T-helper 1 cell (primary cell): ENCODE measurements at places on chromosomes 16 and 17.

DNA sequence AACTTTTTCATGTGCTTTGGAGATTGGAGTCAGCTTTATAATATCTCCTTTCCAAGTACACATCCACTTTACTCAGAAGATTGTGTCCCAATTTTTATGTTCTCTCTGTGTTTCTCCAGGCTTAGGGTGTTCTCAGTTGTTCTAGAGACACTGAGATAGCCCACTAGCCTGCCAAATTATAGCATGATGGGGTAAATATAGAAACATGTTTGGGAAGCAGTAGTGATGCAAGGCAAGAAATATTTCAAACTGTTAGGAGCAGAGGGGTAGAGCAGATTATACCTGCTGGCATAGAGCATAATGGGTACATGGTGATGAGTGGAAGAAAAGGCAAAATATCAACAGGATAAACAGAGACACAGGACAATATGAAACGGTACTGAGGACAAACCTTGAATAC lies 12.4 kb downstream of the SLFN11 start:
- no peak for DNase-seq

GRCh38 chr17:80303824-80304223 lies 43.2 kb downstream of the RNF213 start:
- no peak for DNase-seq

DNA sequence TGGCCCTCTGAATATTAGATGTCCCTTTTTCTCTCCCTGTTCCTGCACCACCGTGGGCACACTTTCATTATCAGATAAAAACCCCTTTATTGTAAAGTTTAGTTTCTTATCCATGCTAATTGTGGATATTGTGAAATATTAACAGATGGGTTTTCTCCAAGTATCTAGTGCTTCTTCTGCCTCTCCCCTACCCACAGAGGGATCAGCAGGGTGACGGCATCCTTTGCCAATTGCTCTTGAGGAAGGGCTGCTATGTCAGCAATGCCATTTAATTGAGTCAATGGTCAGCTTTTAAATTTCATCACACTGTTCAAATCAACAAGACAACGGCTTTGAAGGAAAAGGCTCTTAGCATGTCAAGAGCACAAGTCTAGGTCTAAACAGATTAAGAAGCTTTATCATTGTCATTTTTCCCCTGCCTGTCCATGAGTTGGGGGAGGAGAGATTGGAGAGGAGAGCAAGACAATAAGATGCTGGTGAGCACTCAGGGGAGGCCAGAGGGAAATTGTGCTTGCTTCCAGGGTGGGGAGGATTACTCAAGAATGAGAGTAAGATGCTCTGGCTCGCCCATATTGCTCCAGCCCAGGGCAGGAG lies 443.0 kb upstream of the CCL2 start:
- no peak for DNase-seq

DNA sequence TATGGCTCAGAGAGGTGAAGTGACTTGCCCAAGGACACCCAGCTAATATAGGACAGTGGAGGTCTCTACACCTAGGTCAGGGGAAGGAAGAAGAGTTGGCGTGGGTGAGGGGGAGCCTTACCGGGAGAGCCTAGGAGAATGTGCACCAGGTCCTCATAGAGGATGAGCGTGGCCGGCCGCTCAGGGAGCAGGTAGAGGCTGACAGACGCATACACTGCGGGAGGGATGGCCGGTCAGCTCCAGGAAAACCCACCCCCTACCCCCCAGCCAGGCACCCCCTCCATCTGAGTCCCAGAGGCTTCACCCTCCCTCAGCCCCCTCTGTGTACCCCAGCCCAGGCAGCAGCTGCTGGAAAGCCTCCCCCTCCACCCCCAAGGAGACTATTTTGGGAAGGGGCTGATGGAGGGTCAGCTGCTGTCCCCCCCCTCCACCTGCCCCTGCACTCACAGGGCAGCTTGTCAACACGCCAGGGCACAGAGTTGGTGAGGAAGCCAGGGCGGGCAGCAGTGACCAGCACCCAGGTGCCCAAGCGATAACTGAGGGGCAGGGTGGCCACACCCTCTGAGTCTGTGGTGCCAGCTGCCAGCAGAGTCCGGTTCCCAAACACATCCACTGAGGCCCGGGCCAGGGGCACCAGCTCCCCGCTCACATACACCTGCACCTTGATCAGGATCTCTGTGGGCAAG lies 4.1 kb downstream of the FAM171A2 start:
- DNase-seq: no peak

- no peak for DNase-seq
These were observed 54.1 kb upstream of the NFAT5 start for GRCh38 chr16:69511651-69512050.

GRCh38 chr17:51720439-51720838 lies 438.1 kb downstream of the CA10 start:
- no peak for DNase-seq

DNA sequence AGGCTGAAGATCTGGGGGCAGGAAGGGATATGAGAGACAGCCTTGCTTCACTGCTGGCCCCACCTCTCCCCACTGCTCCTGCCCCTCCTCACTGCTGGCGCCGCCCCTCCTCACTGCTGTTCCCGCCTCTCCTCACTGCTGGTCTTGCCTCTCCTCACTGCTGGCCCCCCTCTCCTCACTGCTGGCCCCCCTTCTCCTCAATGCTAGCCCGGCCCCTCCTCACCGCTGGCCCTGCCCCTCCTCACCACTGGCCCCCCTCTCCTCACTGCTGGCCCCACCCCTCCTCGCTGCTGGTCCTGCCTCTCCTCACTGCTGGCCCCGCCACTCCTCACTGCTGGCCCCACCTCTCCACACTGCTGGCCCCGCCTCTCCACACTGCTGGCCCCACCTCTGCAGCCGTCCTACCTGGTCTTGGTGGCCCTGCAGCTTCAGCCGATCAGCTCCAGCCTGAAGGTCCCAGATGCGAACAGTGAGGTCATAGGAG lies 9.5 kb upstream of the PAM16 start:
- no peak for DNase-seq

DNA sequence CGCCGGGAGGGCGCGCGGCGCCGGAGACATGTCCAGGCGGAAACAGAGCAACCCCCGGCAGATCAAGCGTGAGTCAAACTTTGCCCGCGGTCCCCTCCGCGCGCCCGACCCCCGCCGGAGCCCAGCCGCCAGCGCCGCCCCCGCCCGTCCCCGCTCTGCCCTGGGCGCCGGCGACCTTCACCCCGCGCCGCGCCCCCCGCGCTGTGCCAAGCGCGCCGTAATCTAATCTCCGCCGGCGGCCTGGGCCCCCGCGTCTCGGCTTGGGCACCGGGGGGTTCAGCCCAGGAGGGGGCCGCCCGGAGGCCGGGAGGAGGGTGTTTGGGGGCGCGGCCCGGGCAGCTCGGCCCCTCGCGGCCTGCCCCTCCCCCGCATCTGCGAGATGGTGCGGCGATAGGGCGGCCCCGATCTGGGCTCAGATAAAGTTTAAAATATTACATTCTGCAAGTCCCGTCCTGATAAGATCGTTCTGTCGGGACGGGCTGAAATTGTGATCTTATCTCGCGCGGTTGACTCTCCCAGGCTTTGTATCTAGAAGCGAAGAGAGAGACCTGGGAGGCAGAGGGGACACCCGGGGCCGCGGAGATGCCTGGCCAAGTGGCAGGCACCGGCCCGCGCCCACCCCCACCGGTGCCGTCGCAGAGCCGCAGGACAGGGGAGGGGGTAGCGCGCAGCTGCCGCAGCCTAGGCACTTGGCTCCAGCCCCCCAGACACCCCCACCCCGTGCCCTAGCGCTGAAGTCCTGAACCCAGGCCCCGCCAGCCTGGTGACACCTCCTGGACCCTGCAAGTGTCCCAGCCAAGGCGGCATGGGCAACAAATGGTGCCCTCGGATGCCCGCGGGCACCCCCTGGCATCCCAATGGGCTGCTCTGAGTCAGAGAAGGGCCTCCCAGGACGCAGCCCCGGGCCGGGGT lies 787 bp downstream of the ZFPM1 start:
- DNase-seq: no peak

DNA sequence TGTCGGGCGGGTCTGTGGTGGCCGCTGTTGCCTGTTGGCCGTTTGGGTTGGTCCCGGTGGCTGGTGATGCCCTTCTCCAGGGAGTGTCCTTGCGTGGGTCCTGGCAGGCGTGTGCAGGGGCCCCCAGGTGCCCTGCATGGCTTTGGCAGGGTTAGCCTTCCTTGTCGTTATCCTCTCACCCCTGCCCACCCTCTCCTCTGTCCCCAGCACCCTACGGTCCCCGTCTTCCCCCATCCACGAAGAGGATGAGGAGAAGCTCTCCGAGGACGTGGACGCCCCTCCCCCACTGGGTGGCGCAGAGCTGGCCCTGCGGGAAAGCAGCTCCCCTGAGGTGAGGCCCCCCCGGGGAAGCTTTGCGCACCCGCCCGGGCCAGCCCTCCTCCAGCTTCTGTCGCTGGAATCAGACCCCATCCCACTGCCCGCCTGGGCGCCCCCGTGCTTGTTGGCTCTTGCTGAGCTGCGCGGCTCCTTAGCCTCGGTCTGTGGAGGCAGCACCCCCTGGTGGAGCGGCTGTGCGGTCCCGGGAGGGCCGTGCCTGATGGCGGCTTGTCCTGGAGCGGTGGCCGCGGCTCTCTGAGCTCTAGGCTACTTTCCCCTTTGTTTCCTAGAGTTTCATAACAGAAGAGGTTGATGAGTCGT lies 10.6 kb upstream of the NUDT16L1 start:
- no peak for DNase-seq

DNA sequence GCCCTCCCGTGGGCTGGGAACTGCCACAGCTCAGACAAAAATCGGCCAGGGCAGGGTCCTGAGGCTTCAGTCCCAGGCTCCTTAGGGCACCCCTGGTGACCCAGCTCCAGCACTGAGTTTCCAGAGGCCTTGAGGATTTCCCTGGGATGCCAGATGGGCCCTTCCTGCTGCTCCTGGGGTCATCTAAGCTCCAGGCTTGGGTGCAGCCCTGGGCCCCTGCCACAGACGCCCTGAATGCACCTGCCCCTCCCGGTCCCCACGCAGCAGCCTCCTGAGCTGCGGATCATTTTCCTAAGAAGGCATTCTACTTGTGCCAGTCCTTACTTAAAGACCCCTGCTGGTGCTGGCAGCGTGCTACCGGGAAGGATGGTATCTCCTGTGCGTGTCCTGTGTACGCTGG lies 6.0 kb upstream of the RNPS1 start:
- no peak for DNase-seq

DNA sequence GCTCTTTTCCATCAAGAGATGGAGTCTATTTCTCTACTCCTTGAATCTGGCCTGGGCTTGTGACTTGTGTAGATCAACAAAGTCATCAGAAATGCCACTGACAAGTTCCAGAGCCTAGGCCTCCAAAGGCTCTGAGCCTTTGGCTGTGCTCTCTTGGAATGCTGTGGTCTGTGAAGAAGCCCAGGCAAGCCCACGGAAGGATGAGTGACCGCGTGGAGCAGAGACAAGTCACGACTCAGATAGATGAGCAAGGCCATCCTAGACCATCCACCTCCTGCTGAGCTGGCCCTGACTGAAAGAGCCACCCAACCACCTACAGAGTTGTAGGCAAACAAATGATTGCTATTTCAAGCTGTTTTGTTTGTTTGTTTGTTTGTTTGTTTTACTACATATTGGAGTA lies 11.6 kb upstream of the ICAM2 start:
- DNase-seq: no peak

DNA sequence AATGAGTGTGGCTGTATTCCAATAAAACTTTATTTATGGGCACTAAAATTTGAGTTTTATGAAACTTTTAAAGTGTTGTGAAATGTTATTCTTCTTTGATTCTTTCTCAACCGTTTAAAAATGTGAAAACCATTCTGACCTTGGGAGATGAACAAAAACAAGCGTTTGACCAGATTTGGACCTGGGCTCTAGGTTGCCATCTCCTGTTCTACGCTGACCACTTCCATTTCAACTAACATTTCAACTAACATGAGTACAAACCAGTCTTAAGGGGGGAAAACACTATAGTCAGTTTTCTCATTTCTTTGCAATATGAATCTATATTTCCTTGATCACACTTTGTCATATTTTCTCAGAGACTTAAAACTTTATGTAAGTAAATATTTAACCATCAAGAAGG lies 118.4 kb upstream of the IRX5 start:
- no peak for DNase-seq

DNA sequence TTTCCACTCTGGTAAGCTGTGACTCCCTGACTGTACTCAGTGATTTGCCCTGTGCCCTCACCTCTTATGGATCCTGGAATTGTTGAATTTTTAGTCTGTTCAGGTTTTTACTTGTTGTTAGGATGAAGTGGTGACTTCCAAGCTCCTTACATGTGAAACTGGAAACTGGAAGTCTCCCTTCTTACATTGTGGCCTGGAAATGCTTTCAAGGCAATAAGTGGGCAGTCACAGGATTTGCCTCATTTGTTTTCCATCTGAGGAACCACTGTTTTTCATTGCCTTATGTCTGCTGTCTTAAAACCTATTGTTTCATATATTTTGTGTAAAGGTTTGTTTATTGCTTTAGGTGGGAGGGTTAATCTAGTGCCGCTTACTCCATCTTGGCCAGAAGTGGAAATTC lies 155.8 kb downstream of the CYB561 start:
- DNase-seq: no peak

- DNase-seq: peak; percentile 45
These were observed 890 bp downstream of the TOB1 start for GRCh38 chr17:50865060-50865867.

DNA sequence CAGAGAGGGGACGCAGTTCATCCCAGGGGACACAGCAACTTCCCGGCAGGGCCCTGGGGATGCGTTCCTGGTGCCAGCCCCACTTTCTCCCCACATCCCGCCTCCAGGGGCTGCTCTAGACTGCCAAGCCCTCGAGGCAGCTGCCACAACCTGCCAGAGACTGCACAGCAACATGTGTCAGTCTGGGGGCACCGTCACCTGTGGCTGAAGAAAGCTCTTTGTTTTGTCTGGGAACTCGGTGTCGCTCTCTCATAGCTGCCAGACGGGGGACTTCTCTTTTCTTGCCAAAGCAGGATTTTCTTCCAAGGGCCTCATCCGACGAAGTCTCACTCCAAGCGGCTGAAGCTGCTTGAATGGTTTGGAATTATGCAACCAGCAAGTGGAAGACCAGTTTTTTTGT lies 43.7 kb downstream of the COTL1 start:
- DNase-seq: no peak

DNA sequence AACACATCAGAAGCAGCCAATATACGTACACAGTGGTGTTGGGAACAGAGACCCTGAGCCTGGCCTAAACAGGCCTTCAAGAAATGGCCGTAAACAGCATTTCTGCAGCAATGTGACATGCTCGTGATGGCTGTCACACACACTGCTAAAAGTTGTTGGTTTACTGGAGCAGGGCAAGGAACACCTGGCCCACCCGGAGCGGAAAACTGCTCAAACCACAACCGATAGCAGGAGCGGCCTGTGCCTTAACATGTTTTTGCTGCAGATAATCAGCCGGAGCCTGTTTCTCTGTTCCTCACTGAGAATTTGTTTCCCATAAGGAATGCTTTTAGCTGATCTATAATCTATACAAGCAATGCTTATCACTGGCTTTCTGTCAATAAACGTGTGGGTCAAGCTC lies 6.0 kb upstream of the DPEP1 start:
- no peak for DNase-seq
